NCI-H1417 (cell line): ENCODE measurements at places on chromosomes 4 and X.

DNA sequence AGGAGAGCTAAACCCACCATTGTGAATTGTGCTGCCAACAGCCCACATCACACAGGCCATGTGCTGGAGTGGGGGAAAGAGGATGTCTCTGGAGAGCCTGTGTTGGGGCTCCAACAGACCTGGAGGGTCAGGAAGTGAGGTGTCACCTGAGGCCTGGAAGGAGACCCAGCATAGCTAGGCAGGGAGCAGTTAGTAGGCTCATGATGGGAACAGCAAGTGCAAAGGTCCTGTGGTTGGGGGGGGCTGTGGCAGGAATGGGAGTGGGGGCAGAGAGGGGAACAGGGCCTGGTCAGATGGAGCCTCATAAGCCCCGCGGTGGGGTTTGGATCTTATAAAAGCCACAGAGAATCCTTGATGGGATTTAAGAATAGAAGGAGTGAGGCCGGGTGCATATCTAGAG, 35.9 kb upstream of the GPR78 start:
- no peak for DNase-seq

- no peak for DNase-seq
Measured at GRCh38 chr4:14289708-14290107, 662.2 kb upstream of the BOD1L1 start.

DNA sequence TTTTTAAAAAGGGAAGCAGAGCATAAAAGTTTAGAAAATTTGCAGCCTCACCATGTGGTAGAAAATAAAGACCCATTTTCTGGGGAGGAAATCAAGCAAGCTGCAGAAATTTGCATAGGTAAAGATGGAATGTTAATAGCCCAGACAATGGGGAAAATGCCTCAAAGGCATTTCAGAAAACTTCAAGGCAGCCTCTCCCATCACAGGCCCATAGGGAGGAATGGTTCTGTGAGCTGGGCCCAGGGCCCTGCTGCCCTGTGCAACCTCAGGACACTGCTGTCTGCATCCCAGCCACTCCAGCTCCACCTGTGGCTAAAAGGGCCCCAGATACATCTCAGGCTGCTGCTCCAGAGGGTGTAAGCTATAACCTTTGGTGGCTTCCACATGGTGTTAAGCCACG, 137.9 kb downstream of the INPP4B start:
- DNase-seq: no peak

GRCh38 chr4:26192899-26193869, 127.6 kb upstream of the RBPJ start:
- peak; percentile 12 for DNase-seq

DNA sequence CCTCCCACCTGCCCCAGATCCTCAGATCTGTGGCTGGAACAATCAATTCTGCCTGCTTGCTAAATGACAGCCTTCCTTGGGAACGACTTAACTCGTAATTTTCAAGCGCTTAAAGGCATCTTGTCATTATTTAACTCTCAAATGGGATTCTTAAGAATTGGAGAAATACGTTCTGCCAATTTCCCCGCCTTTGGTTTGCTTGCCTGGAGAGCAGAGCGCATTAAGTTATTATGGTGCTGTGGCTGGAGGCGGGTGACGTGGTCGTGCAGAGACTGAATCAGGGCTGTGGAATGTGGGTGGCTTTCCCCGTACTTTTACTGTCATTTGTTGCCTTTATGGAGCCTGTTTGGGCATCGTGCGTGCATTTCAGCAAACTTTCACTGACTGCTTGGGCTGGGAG, 78.9 kb upstream of the PSAPL1 start:
- DNase-seq: no peak

GRCh38 chr4:15361529-15361928, 66.3 kb upstream of the C1QTNF7 start:
- no peak for DNase-seq

DNA sequence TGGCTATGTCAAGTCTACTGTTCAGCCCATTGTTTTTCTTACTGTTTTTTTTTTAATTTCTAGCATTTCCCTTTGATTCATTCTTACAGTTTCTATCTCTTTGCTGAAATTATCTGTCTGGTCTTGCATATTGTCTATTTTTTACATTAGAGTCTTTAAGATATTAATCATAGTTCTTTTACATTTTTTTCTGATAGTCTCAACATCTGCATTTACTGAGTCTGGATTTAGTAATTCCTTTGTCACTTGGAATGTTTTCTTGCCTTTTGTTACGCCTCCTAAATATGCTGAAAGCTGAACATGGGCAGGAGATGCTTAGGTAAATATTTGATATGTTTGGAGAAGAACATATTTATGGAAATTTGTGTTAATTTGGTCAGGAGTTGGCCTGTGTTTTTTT, 10.4 kb downstream of the JADE3 start:
- no peak for DNase-seq

GRCh38 chrX:43702660-43703059, 46.6 kb downstream of the MAOA start:
- no peak for DNase-seq

DNA sequence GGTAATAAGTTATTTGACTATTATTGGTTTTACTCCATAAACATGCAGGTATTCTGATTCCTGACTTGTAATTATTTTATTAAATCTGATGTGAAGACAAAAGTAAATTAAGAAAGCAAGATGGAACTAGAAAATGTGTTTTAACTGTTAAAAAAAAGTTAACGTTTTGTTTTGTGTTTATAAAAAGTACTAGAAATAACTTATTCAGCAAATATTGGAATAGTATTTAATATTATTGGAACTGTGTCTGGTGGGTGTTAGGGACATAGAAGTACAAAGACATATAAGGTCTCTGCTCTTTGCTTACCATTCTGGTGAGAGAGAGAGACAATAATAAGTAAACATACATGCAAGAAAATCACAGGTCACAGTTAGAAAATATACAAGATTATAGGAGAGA, 15.7 kb downstream of the TIFA start:
- DNase-seq: no peak

- DNase-seq: no peak
Measured at GRCh38 chr4:140255927-140256326, 101.9 kb upstream of the MAML3 start.

DNA sequence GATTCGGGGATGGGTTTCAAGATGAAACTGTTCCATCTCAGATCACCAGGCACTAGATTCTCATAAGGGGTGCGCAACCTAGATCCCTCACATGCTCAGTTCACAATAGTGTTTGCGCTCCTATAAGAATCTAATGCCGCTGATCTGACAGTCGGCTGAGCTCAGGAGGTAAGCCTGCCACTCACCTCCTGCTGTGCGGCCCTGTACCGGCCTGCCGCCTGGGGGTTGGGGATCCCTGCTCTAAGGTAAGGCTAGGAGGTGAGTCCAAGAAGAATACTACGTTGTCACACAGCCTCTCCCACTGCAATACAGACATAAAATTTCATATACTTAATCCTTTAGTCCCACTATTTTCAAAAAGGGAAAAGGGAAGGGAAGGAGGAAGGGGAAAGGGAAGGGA, 213.4 kb upstream of the HCCS start:
- no peak for DNase-seq
